ENCODE measurements at places on chromosomes 12 and 14.

DNA sequence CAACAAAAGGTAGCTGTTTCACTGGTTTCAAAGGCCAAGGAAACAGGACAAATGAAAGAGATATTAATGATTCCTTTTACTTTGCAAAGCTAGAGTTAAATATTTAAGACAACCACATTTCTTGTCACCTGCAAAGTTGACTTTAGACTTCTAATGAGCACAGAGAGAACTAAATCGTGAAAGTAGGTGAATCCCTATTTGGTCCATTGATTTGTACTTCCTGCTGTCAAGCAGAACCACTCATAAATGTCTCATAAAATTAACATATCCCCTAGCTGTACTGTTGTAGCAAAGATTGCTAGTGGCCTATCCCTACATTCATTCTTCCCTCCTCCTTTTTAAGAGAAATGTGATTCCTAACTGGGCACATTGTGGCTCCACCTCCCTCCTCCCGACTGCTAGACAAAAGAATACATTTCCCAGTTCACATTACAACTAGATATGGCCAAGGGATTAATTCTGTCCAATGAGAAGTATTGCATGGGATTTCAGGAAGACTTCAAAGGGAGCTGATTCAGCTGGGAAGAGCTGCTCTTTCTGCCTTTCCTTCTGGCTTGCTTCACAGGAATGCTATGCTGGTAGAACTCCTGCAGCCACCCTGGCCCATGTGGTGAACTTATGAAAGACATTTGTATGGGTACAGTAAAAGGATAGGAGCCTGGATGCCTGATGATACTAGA is 227.5 kb upstream of the ABCD2 start:
- no peak for DNase-seq

DNA sequence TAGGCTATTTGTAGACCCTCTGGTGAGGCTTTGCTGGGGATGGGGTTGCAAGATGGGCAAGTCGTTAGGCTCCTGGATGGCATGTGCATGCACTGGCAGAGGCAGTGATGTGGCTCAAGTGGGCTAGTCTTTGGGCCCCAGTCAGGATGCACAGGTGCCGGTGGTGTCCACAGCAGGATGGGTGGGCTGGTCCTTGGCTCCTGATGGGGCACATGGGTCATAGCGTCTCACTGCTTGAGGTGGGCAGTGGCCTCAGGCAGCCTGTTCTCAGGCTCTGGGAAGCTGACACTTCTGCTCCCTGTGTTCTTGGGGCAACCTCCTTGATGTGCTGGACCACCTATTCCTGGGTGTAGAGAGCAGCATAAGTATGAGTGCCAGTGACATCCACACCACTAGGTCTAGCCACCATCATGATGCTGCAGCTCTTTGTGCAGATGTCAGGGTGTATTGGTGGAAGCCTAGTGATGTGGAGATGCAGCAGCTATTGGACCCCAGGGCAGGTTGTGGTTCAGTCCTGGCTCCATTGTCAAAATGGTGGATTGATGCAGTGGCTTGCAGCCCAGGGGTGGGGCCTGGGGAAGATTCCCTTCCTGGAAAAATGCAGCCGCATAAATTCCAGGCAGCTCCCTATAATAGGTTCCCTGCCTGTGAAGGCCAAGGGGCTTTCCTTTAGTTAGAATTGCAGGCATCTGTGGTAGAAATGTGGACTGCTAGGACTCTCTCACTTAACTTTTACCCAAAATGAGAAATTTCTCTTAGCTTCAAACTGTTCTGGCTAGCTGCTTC is 742.5 kb upstream of the MDGA2 start:
- no peak for DNase-seq

- no peak for DNase-seq
Measured at GRCh38 chr12:121391619-121392324, 8.1 kb upstream of the RNF34 start.

DNA sequence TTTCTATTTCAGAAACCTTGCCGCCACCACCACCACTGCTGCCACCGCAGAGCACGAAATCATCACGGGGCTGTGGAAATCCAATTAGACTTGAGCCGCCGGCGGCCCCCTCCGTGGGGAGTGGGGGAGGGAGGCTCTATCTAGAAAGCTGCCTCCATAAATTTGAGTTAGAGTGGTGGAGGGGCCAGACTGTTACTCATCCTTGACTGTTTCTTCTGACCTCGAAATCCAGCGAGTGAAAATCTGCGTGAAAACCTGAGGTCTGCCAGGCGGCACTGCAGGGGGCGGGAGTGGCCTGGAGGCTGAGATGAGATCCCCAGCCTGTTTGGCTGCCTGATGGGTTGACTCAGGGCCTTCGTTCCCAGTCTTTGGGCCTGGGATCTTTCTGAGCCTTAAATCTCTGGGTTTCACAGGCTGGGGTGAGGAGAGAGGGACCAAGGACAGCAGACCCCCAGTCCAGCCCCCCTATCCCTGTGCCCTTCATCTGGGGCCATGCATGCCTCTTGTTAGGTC is 29.9 kb downstream of the TSPAN9 start:
- DNase-seq: no peak

GRCh38 chr12:118436986-118437385 is 60.6 kb downstream of the SUDS3 start:
- no peak for DNase-seq

DNA sequence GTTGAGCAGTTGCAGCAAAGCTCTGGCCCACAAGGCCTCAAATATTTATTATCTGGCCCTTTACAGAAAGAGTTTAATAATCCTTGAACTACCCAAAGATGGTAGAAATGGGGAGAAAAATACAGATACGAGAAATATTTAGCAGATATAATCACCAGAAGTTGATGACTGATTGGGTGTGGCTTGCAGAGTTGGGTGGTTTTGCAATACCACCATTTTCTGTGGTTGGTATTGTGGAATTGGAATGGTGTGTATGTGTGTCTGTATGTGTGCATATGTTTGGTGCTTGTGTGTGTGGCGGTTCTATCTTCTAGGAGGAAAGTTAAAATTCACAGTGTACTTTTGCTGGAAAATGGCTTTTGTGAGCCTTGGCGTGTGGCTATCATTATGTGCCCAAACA is 85.4 kb upstream of the MANSC4 start:
- no peak for DNase-seq

GRCh38 chr14:104446611-104447010 is 133.0 kb upstream of the C14orf180 start:
- DNase-seq: no peak

DNA sequence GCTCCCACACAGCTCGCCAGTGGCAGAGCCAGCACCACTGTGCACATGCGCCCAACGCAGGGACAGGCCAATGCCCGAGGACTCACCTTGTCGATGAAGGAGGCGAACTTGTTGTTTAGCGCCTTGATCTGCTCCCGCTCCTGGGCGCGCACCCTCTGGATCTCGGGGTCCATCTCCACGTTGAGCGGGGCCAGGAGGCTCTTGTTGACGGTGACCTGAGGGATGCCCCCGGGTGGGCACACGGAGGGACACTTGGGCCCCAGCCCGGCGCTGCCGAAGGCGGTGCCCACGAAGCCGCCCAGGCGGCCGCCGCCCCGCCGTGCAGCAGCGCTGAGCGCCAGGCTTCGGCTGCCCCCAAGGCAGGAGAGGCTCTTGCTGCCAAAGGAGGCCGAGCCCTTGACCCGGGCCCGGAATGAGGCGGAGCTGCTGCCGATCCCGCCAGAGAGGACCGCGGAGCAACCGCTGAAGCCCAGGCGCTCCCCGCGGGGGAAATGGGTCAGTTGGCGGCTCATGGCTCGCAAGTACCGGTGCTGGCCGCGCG is at the start of gene KRT72:
Gene KRT72, minus strand, starts transcription at position 523 of the 541 bp plus-strand sequence. Its CDS starts 11 bp downstream, at position 512.
- no peak for DNase-seq

DNA sequence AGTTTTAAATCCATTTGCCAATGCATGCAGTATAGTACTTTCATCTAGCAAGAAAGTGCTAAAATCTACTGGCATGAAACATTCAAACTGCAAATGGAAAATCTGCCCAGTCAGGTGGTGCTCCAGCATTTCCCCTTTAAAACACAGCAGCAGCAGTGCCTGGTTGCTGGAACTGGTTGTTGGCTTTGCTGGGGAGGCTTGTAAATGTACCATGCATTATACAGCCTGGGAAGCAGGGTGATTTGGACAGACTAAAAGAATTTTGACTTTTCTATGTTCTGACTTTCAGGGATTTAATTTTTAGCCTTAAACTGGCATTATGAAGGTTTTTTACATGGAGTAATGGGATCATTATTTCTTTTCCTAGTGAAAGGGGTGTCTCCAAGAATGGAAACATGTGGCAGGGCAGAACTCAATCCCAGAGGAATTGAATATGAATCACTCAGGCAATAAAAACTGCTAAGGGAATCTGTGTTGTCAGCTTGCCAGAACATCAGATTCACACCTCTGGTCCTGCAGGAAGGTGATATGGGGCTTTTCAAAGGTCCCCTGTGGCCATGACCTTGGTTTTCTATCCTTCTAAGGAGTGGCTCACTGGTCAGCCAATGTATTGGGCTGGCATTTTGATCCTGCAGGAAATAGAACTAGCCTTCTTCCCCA is 9.0 kb upstream of the PAX9 start:
- no peak for DNase-seq

DNA sequence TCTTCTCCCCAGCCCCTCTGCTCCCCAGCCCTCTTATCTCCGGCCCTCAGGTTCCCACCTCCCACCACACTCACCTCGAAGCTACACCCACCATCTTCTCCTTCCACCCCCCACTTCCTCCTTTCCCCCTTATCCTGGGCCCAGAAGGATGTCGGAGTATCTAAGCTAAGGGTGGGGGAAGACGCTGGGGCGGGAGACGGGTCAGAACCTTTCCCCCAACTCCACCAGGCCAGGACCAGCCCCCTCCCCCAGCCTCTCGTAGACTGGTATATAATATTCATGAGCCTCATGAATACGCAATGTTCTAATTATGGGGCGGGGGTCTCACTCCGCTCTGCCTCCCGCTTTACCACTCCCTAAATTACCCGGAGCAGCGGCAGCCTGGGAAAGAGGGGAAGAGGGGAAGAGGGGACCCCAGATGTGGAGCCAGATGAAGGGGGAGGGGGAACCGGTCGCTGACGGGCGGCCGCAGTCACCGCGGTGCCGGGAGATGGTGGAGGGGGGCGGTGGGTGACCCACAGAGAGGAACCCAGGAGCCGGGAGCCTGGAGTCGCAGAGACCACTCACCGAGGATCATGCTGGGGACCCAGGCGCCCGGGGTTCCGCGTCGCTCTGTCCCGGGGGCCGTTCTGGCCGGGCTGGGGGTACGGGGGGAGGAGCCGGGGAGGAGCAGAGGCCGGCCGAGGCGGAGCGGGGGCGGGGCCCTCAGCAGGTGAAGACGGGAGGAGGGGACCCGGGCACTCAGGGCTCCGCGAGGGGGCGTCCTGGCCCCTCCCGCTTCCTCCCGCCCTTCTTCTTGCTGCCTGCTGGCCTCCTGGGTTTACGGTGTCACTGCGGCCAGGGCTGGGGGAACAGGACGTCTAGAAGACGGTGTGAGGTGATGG is 6.4 kb upstream of the ZNF385A start:
- DNase-seq: no peak

DNA sequence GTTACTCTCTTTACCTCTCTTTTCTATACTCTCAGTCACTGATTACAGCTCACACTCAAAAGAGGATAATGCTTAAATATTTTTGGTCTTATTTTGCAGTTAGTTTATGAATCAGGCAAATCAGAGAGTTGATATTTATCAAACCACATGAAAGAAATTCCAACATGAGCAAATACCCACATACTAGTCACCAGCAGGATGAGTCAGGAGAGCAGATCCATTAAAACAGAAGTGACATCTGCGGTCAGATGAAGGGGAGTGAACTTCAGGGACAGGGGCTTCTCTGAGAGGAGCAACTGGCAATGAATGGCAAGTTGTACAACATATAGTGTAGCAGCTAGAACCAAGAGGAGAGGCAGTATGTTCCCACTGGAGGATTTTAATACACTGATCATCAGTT is 258.7 kb downstream of the SYT10 start:
- DNase-seq: no peak

DNA sequence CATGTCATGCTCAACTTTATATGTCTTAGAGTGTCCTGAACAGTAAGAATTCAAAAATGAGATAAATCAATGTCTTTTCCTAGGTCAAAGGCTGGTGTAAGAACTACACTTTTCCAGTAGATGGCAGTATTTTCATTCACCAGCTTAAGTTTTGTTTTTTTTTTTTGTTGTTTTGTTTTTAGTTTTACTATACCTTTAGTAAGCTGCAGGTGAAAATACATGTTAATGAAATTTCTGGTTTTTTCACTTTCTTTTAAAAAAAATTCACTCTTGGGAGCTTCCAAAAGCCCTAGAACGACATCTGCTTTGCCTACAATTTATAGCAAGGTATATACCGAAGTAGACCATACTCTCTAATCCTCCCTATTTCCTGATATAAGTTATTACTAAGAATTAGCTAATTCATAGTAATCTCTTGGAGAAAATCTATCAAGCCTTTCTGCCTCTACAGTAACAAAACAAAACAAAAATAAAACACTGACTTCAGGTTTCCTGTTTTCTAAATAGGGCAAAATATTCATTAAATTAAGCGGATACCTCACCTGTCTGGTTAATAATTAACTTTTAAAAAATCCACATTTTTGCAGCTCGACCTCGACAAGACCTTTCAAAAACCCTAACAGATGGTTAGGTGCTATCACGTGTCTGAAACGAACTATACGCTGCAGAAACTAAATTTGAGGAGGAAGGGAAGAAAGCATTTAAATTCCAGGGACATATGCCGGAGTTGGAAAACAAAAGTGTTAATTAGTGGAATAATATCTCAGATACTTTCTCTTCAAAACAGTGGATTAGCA is 2.7 kb upstream of the SAMD4A start:
- peak; percentile 44 for DNase-seq

DNA sequence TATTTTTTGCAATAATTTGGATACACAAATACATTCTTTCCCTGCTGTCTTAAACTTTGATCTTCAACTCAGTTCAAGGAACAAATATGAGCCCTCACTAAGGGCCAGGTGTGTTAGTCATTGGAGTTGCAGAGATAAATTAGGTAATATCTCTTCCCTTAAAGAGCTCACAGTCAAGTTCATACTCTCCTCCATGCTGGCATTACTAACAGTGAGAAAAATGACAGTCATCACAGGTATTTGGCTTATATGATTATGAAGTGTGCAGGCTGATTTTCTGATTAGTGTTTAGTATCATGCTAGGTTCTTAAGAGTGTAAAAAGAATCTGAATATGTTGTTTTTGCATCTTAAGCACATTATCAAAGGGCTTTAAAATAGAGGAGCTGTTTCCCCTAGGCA is 594.7 kb downstream of the CCER1 start:
- DNase-seq: no peak

GRCh38 chr12:1470051-1470450 is 124.3 kb downstream of the FBXL14 start:
- no peak for DNase-seq

GRCh38 chr14:68377459-68377858 is 415.4 kb downstream of the ZFP36L1 start:
- no peak for DNase-seq

DNA sequence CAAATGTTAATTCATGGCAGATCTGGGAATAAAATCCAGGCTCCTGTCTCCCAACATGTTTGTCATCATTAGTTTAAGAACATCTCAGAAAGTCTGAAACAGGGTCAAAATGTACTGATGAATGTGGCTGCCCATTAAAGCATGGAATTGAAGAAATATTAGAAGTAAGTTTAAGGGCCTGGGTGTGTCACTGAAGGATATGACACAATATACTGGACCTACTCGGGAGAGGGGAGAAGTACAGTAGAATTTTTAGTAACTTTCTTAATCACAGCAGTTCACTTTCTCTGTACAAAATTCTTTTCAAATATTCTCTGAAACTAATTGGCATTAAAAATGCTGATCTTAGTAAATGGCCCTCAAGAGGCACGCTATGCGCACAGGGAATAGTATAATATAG is 185.5 kb downstream of the ETV6 start:
- DNase-seq: no peak

Data from NCI-H460 (cell line).